ENCODE measurements at places on chromosomes 1 and 21.

GRCh38 chr1:186948535-186948934 lies 119.8 kb downstream of the PLA2G4A start:
- peak; percentile 23 for ATAC-seq

- ATAC-seq: no peak
Observed at GRCh38 chr1:223106856-223107255, 36.2 kb downstream of the TLR5 start.

DNA sequence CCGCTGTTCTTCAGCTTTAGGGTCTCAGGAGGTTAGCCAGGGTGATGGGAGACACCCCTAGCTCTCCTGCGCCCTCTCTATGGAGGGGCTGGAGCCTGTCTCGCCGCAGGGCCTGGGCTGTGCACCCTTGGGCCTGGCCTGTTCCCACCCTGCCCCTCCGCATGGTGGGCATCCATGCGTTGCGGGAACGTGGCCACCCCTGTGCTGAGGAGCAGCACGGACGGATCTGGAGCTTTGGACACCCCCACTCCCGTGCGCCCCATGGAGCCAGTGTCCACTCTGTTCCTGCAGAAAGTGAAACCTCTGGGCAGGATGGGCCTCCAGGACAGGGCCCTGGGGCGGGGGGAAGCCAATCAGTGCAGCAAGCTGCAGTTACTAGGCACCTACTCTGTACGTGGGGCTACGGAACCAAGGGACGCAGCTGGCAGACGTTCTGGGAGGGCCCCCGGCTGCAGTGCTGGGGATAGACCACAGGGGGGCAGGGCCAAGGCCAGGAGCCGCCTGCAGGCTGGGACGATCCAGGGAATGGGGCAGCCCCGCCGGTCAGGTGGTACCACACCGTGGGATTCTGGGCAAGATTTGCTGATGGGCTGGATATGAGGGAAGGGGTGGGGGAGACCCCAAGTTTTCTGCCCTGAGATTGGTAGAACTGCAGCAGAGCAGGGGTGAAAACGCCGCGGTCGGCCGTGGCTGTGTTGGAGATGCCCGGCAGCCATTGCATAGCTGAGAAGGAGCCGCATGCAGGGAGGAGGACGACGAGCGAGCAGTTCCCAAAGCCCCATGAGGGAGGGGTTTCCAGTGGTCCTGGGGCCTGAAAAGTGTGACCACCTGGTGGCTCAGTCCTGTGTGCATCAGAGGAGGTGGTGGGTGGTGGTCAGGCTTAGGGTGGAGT lies 43.3 kb downstream of the TP73 start:
- peak; percentile 40 for ATAC-seq

- no peak for ATAC-seq
Observed at GRCh38 chr1:233034836-233035235, 84.4 kb downstream of the NTPCR start.

DNA sequence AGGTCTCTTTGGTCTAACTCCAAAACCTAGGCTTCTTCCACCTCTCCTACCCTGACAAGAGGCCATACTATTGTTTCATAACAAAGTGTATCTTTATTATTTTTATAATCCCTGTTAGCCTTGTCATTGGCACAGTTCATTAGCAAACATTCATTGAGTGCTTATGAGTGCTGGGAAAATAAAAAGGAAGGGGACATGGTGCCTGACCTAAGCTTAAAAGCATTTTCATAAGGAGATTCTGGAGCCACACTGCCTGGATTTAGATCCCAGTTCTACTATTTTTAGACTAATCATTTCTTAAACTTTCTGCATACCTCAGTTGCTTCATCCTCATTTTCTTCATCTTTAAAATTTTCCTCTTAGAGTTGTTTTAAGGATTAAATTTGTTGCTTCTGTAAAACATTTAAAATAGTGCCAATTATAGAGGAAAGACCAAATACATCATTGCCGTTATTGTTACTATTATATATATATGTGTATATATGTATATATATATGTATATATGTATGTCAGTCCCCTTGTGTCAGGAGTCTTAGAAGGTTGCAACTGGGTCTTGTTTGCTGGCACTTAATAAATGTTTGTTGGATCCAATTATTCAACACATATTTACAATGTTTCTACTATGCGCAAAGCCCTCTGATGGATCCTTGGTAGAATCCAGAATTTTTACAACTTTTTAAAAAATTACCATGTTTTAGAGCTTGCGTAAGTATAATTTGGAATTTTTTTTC lies 250.9 kb upstream of the SGIP1 start:
- ATAC-seq: no peak

GRCh38 chr1:109268431-109269211 lies 14.3 kb downstream of the PSRC1 start:
- no peak for ATAC-seq

GRCh38 chr1:38476111-38476849 lies 383.3 kb downstream of the RRAGC start:
- ATAC-seq: no peak

DNA sequence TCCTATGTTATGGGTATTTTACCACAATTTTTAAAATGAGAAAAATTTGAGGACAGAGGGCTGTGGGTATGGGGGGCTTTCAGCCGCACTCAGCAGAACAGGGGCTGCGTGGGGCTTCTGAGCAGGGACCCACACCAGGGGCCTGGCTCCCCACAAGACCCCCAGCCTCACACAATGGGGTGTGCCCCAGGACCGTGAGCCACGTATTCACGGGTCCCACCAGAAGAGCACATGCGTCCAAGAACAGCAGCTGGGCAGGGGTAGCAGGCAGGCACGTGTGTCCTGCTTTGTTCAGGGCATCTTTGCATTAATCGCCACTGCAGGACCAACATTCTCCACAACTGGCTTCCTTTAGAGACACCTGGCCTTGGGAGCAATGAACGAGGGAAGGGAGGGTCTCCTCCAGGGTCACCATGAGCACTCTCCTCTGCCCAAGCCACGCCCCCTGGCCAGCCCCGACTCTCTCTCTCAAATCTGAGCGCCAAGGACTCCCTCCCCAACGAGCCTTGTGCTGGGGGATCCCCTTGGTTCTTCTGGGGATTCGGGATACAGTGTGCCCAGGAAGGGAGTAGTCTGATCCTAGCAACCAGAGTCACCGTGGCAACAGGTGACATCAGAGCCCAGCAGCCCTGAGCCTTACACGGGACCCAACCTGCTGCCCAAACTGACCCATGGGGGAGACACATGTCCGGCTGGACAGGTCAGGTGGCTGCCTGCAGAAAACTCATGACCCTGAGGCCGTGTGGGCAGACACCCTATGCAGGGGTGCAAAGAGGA lies 7.4 kb upstream of the ARF1 start:
- no peak for ATAC-seq

GRCh38 chr1:178819123-178819522 lies 51.8 kb downstream of the ANGPTL1 start:
- no peak for ATAC-seq

GRCh38 chr1:160544647-160545046 lies 21.6 kb upstream of the SLAMF6 start:
- peak; percentile 31 for ATAC-seq

- no peak for ATAC-seq
Observed at GRCh38 chr1:235002706-235003300, 125.8 kb downstream of the TOMM20 start.

- ATAC-seq: no peak
Observed at GRCh38 chr1:162846256-162847212, 14.4 kb downstream of the CCDC190 start.

DNA sequence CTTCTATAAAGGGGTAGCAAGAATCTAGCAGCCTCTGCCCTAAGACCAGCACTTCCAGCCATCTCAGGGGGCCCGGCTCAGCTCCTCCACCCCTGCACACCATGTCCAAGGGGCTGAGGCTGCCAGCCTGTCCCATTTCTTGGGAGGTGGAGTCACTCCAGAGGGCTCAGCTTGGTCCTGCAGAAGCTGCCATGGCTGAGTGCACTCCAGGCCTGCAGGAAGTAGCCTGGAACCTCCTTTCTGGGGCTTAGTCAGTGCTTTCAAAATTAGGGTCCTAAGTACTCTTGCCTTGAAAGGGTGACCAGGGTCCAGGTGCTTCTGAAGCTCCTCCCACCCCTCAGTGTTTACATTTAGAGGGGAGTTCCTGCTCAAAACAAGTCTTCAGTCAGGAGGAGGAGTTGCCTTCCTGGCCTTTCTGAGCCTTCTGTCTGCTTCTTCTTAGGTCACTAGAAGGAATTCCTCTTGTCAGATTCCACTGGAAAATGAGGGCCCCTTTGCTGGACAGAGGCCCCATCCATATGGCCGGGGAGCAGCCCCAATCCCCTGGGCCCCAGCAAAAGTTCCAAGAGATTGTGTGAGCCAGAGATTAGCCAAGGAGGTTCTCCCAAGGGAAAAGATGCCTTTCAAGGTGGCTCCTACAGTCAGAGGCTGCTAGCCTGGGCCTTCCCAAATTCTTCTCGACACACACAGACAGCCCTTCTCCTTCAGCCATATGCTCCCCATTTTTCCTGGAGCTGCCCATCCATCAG lies 128.1 kb upstream of the VAMP3 start:
- ATAC-seq: no peak

GRCh38 chr1:97047421-97047793 lies 325.8 kb downstream of the PTBP2 start:
- ATAC-seq: no peak

- ATAC-seq: peak; percentile 7
Observed at GRCh38 chr1:157137408-157138219, 581 bp downstream of the ETV3 start.

DNA sequence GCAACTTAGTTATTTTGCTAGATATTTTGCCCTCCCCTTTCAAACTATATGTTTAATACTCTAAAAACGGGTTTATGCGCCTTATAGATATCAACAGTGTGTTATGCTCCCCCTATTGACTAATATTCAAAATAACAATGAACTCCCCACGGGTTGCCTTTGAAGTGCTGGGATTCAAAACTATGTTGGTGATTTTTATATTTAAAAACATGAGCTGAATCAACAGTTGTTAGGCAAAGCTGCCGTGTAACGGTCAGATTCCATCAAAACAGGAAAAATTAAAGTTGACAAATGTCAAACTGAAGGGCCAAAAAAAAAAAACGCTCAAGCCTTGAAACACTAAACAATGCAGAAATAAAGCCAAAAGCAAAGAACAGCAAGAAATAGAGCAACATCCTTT lies 2.5 kb downstream of the TGFBR3 start:
- no peak for ATAC-seq

DNA sequence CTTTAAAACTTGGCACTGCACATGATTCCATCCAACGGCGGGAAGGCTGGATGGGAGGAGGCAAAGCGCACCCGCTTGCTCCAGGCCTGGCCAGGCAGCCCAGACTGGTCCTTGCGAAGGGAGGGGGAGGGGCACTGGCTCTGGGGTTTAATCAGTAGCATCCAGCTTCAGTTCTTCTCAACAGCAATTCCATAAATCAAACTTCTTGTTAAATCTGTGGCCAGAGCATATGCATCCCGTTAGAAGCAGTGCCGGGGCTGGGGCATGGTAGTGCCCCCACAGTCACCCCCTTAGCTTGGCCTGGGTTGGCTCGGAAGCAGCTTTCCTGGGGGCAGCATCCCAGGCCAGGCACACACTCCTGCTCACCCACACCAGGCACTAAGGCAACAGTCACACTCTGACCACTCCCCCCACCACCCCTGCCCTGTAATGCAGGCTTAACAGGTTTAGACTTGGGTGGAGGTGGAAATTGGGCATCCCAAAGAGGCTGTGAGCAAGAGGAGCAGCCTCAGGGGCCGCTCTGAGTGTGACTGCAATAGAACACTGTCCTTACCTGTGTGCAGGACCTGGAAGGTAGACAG lies 94.1 kb upstream of the CASZ1 start:
- peak; percentile 97 for ATAC-seq

DNA sequence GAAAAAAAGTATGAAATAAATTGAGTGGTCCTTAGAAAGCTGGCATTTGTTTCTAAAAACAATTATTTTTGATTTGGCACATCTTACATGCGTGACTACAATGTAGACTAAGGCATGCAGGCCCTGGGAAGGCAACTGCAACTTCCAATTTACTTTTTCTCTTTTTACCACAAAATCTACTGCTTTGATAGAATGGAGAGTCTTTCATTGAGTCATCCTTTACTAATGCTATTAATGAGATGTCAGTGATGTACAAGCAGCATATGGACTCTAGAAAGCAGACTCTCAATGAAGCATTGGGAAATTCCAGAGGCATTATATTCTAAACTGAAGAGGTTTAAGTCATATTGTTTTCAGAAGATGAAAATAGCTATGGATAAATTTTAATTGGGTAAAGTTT lies 29.6 kb upstream of the PRRX1 start:
- ATAC-seq: no peak

DNA sequence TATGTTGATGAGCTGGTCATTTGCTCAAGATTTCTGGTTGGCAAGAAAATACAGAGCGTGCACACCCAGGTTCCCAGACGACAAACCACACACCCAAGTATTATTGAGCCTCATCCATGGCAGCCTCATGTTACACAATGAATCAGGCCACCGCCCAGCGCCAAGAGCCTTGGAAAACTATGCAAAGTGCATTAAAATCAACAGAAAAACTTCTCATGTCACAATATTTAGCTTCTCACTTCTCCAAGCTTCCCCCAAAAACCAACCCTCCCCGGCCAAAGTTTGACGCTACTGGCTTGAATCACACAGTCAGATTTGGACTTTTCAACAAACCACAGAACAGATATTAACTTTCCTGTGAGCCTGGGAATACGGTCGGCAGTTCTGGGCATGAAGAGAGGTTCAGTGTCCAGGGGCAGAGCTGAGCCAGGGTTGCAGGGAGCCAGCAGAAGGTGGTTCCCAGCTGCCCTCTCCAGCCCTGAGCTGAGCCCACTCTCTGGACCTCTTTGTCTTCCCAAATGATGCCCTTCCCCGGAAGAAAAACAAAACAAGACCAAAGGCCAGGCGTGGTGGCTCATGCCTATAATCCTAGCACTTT lies 71.1 kb downstream of the SETD4 start:
- ATAC-seq: no peak

DNA sequence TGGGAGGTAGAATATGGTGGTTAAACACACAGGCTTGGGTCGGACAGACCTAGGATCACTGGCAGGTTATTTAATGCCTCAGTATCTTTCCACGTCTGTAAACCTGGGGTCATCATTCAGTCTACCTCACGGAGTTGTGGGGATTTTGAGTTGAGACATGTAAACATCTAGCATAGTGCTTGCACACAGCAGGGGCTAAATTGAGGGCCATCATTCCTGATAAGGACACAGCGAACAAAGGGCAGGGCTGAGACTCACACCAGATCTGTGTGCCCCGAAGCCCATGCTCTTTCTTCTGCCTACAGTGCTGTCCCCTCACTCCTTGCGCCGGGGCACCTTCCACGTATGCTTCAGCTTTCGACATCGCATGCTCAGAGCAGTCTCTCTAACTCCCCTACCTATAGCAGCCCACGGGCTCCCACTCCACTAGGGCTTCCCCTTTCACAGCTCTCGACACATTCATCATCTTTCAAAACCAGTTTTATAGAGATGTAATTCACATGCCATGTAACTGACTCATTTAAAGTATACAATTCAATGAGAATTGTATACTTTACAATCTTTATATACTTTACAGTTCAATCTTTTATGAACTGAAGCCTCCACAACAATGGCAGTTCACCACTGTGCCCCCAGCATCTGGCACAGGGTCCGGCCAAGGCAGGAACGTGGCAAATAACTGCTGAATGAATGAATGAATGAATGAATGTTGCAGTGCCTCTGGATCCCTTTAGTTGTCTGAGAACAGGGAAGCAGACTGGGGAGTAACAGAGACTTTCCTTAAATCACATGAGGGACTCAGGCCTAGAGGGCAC lies 48.0 kb downstream of the GPR161 start:
- peak; percentile 4 for ATAC-seq
